Amniotic epithelial cell (primary cell): ENCODE measurements at places on chromosomes 4 and X.
A peak's percentile ranks its signal among the peaks of the same experiment; 100 is the strongest.

DNA sequence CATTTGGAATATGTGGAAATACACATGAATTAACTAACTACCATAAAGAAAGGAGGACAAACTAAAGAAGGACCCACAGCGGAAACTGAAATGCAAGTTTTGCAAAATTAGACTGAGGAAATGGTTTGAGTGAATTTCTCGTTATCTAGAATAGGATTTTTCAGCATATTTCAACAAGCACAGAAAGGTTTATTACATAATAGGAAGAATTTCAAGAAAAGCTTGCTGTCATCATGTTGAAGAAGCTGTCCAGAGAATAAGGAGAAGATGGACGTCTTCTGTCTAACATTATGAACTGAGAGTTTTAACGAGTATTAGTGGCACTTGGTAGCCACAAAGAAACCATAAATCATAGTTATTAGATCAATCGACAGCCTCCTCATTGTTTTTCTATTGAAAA is 45.0 kb downstream of the TEC start:
- peak; percentile 9 for DNase-seq

DNA sequence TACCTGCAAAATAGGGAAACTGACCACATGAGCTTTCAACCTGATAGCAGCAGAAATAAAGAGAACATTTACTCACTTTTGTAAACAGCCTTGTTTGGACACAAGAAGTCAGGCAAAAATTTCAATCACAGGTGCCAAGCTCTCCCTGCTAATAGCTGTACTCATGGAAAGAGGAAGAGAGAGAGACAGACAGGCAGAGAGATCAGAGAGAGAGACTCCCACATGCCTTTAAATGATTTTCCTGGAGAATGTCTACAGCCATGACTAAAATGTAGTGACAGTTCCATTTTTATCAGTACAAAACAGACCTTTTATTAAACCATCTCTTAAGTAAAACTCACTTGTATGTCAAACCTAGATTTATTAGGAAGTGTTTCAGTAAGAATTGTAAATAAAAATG is 752.9 kb downstream of the TRAM1L1 start:
- DNase-seq, result no peak

DNA sequence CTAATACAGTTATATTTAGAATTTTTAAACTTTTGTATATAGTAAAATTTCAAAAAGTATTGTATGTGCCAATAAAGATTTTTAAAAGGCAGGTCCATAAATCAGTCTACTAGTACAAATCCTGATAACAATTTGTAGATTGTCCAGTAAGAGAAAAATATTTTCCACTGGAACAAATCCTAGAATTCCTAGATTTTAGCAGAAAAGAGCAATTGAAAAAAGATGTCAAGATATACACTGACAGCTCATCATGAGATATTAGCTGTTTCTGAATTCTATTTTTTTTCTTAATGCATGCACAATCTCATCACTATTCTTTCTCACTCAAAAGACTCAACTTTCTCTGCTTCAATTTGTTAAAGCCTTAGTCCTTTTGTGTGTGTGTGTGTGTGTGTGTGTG is 289.2 kb upstream of the MAD2L1 start:
- no peak for DNase-seq

GRCh38 chr4:164846566-164846965 is 30.4 kb upstream of the APELA start:
- no peak for DNase-seq

GRCh38 chrX:129318375-129318774 is 204.9 kb downstream of the SMARCA1 start:
- DNase-seq, result peak; percentile 0

DNA sequence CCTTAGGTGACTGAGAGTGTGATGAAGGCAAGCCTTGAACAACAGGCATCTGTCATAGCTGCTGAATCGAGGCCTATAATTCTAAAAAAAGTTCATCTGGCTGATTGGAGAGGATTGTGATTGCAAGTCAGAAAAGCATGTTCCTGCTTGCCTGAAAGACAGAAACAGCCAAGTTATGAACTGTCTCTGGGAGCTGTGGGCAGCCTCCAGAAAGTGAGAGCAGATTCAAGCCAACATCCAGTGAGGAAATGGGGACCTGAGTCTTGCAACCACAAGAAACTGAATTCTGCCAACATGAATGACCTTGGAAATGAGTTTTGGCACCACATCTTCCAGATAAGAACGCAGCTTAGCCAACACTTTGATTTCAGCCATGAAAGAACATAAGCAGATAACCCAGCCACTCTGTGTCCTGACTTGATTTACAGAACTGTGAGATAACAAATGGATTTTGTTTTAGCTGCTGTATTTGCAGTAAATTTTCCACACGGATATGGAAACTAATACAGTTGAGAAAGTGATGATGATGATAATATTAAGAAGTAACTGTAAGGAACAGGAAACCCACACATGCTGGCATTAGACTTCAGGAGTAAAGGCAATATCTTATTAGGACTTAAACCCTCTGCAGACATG is 240.3 kb upstream of the NDST3 start:
- DNase-seq, result peak; percentile 63

GRCh38 chr4:150215601-150216000 is 137.4 kb downstream of the DCLK2 start:
- no peak for DNase-seq

GRCh38 chr4:54585321-54586000 is 72.3 kb upstream of the KIT start:
- DNase-seq, result peak; percentile 24

- DNase-seq, result no peak
Measured at GRCh38 chrX:40563784-40564183, 17.0 kb upstream of the ATP6AP2 start.
